ENCODE measurements at places on chromosomes 12 and 14. TPM values are rescaled to one million over a fixed set of nuclear protein-coding genes. Genes with fewer than 3 reads are reported as not detected.

DNA sequence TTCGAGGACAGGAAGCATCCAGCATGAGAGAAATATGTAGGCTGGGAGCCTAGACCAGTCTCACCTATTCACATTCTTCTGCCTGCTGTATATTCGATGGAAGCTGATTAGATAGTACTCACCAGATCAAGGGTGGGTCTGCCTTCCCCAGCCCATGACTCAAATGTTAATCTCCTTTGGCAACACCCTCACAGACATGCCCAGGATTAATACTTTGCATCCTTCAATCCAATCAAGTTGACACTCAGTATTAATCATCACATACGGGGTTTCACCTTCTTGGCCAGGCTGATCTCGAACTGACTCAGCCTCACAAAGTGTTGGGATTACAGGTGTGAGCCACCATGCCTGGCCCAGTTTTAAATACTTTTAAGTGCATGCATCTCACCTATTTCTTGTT, 30.5 kb upstream of the SLC10A1 start:
- DNase-seq, result no peak

DNA sequence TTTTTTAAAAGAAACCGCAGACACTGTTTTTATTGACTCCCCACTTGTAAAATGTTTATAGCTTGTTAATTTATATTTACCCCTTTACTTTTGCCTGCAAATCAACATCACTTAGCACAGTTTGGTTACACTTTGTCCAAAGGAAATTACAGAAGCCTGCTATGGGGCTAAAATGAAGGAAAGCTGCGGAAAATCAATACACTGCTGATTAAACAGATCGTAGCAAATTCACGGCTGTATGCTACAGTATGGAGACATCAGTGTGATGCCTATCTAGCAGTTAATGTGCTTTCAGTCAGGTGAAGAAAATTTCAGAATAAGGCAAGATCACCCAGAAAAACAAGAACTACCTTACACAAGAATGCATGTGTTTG, 110.0 kb downstream of the FOXG1 start:
- DNase-seq, result no peak

DNA sequence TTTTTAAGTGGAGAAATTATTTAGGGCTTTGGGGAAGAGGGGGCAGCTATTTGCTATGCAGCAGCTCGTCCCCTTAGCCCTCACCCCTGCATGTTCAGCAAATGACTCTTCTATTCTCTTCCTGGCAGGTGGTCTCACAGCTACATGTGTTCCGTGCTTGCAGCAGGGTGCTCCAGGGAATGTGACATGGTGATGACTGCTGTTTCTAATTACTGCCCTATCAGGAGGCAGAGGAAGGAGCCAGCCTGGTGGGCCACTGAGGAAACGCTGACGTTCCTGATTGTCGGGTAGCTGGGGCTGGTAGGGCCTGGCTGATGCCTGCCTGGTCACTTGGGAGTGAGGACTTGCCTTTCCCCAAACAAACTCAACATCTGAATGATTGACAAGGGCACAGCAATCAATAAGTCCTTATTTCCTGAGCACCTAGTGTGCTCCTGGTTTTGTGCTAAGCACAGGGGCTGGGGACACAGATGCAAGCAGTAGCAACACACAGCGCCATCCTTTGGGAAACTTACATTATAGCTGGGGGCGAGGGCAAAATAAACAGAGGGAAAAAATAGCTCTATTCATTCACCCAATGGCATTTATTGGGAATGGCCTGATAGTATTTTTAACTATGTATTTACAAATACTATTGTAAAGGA, 377.8 kb downstream of the FUT8 start:
- no peak for DNase-seq

DNA sequence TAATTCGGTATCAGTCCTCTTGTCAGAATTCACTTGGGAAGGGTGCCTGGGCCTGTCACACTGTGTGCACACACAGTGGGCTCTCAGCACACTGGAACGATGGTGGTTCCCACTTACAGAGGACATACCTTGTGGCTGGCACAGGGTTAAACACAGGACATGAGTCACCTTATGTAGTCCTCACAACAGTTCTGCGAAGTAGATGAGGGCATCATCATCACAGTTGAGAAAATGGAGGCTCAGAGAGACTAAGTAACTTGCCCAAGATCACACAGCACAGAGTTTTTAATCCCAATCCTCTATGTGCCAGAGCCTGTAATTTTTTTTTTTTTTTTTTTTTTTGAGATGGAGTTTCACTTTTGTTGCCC, 90.7 kb downstream of the NINJ2 start:
- no peak for DNase-seq

DNA sequence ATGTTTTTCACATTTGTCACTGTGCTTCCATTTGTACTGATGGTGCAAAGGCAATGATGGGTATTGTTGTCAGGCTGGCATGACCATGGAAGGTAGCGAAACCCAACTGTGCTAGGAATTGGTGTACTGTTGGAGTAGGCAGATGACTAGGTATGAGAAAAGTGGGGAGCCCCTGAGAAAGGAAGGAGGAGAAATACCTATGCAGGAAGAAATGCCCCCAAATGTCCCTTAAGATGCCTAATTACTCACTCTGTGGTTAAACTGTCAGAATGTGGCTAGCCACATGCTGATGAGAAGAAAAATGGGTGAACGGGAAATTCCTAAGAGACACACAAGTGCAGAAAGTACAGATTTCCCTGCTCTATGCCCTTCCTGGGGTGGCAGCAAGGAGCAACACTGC, 339.1 kb downstream of the TMEM132D start:
- no peak for DNase-seq

- DNase-seq, result no peak
Measured at GRCh38 chr14:89565607-89566006, 148.6 kb upstream of the FOXN3 start.

Gene GMPR2
- 97.8 TPM for total RNA-seq

Gene C12orf54
- not detected for total RNA-seq
